Right lobe of liver (tissue), 6 donors: ENCODE measurements at places on chromosomes 6 and 20.
A peak's percentile ranks its signal among the peaks of the same experiment; 100 is the strongest.

GRCh38 chr6:138588805-138589434 lies 89.6 kb upstream of the NHSL1 start:
- DNase-seq, result no peak

GRCh38 chr20:50813101-50813643 lies 18.3 kb downstream of the BCAS4 start:
- DNase-seq, result no peak

GRCh38 chr6:149464411-149464810 lies 20.4 kb downstream of the ZC3H12D start:
- DNase-seq, result no peak

- no peak for DNase-seq
Measured at GRCh38 chr20:24663496-24663895, 194.1 kb downstream of the SYNDIG1 start.

GRCh38 chr20:58695084-58695722 lies 2.6 kb downstream of the NPEPL1 start:
- DNase-seq, result peak; percentile 30

DNA sequence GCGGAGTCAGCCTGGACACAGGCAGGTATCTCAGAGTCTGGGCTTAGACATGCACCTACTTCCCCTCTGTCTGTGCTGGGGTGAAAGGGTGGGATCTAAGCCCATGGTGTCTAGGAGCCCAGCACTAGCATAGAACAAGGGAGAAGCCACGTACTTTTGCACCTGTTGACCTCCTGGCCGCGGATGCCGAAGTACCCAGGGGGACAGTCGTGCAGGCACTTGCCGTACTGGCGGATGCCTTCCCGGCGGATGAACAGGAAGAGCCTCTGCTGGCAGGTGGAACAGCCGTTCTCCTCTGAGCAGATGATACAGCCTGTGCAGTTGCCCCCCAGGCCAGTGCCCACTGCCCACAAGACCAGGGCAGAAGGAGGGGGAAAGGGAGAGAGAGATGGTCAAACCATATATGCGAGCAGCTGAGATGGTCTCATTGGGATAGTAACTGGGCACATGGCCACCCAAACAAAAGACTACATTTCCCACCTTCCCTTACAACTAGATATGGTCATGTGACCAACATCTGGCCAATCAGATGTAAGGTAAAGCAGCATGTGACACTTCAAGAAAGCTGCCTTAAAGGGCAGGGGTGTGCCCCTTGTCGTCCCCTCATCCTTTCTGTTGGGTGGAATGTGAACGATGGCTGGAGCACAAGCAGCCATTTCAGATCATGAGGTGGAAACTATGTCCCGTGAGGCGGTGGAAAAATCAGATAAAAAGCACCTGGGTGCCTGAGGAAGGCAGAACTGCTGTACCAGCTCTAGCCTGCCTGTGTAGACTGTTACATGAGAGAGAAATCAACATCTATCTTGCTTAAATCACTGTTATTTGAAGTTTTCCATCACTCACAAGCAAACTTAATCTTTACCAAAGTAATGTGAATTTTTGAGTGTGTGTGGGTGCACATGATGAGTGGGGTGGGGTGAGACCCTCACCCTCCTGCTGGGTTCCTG lies 34.0 kb downstream of the RSPO4 start:
- DNase-seq, result no peak

GRCh38 chr6:34829137-34829536 lies 37.3 kb downstream of the BLTP3A start:
- DNase-seq, result no peak

- DNase-seq, result no peak
Measured at GRCh38 chr20:11912013-11912658, 5.6 kb upstream of the BTBD3 start.

GRCh38 chr20:47540443-47541354 lies 39.0 kb downstream of the NCOA3 start:
- DNase-seq, result no peak

- DNase-seq, result no peak
Measured at GRCh38 chr6:16979677-16980370, 122.0 kb upstream of the STMND1 start.

DNA sequence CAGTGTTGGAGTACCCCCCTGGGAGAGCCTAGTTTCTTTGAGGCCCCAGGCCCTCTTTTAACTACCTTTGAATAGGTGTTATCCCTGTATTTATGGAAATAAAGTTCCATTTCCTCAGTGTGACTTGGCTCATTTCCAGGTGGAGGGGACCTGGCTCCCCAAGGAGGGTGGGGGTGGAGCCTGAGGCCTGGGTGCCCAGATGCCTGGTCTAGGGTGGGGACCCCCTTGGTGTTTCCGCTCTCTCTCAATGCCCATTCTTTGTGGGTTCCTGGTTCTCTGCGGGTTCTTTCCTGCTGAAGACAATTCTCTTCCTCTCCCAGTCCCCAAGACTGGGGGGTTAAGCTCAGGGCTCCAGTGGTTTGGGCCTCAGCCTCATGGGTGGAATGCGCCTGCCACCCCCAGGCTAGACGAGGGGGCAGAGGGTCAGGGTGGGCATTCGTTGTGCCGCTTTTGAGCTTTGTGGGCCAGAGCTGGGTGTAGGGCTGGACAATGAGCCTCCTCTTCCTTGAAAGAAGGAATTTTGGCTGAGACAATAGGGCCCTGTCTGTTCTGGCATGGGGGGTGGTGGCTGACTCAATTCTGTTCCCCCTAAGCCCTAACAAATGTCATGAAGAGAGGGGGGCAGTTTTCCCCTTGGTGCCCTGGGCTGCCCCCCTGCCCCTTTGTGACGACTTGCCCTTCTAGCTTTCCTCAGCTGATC lies 686 bp upstream of the EGFL8 start:
- no peak for DNase-seq

DNA sequence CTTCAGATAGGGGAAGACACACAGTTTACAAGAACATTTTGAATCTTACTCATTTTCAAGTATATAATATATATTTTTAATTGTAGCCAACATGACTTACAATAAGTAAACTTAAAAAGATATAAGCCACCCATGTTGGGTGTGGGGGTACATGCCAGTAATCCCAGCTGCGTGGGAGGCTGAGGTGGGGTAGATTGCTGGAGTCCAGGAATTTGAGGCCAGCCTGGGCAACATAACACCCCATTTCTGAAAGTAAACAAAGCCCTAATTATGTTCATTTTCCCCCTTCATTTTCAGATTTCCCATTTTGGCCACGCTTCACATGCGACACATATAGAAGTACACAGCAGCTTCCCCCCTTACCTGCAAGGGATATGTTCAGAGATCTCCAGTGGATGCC lies 30.5 kb downstream of the SERPINB6 start:
- DNase-seq, result no peak

- peak; percentile 64 for DNase-seq
Measured at GRCh38 chr6:137705160-137706082, 161.6 kb upstream of the TNFAIP3 start.

- no peak for DNase-seq
Measured at GRCh38 chr6:11236915-11237314, 4.4 kb upstream of the NEDD9 start.

GRCh38 chr6:131250122-131250521 lies 114.9 kb downstream of the AKAP7 start:
- DNase-seq, result peak; percentile 70

GRCh38 chr6:11525468-11526155 lies 11.9 kb upstream of the TMEM170B start:
- no peak for DNase-seq

DNA sequence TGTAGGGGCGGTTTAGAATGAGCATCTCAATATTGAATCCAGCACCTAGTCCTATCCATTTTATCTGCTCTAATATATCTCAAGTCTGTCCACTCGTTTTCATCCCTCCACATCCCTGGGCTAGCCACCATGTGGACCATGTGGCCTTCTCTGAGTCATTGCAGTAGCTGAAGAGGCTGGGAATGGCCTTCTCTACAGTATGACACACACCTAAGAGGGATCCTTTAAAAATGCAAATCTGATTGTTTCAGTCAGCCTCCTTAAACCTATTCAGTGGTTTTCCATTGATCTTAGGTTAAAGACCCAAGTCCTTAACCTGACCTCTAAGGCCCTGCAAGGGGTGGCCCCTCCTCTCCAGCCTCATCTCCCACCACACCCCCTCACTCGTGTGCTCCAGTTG lies 9.4 kb downstream of the RING1 start:
- DNase-seq, result no peak

DNA sequence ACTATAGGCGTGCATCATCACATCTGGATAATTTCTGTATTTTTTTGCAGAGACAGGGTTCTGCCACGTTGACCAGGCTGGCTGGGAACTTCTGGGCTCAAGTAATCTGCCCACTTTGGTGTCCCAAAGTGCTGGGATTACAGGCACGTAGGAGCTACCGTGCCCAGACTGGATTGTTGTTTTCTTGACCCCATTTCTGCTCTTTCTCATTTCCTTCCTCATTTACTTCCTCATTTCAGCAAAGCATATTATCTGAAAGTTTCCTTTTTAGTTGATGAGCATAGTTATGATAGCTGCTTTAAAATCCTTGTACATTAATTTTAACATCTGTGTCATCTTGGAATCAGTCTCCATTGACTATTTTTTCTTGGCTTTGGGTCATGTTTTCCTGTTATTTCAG lies 301.0 kb upstream of the RUNX2 start:
- DNase-seq, result no peak

DNA sequence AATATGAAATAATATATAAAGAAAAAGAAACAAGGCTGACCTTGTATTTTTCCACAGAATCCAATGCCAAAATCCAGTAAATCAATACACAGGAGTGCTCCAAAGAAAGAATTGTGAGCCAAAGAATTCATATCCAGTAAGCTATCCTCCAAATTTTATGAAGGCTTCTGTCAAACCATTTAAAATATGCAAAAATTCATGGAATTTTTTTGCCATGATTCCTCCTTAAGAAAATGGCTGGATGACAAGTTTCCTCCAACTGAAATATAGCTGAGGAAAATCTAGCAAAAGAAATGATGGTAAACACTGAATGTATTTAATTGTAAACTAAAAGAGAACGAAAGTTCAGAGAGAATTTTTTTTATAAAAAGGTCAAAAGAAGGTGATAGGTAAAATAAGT lies 290.3 kb downstream of the UBE3D start:
- DNase-seq, result no peak

GRCh38 chr6:157880534-157880933 lies 57.5 kb downstream of the SNX9 start:
- DNase-seq, result no peak

- DNase-seq, result no peak
Measured at GRCh38 chr6:164142322-164142721, 727.8 kb downstream of the QKI start.

DNA sequence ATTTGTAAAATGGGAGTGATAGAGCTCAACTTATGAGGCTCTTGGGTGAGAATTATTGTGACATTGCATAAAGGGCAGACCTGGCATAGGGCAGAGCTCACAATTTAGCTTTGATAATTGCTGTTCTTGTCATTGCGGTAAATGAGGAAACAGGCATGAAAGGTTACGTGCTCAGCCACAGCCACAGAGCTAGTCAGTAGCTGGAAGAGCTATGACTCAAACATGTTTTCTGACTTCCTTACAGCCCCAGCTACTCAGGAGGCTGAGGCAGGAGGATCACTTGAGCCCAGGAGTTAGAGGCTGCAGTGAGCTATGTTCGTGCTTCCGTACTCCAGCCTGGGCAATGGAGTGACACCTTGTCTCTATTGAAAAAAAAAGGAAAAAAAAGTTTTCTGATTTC lies 3.5 kb upstream of the GHRH start:
- DNase-seq, result no peak

- DNase-seq, result peak; percentile 93
Measured at GRCh38 chr6:44386364-44386928, 1.1 kb upstream of the CDC5L start.

DNA sequence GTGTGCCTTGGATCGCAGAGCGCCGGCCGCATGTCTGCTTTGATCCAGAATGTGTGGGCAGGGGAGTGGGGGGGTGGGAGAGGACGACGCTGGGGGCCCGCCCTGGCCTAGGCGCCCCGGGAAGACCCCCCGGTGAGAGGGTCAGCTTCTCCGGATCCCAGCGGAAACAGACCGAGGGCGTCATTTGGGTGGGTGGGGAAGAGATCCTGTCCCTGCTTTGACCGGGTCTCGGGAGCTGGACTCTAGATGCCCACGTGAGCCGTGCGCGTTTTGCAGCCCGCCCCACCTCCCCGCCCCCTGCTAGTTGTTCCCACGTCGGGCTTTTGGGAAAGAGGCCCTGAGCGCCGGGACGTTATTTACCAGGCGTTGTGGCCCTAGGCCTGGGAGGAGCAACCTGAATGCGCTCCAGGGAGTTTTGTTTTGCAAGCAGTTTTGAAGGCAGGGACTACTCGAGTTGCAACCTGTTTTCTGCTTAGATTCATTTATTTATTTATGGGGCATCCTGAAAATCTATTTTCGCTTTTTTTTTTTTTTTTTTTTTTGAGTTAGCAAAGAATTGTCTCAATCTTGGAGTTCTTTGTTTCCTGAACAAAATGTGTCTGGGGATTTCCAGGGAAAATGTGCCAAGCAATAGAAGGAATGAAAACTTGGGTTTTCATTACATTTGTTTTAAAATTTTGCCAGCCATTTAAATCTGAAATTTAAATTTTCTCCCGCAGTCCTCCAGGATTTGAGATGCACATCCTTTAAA lies 1.6 kb downstream of the DSP start:
- DNase-seq, result peak; percentile 95

GRCh38 chr6:169960003-169960344 lies 208.6 kb downstream of the ERMARD start:
- no peak for DNase-seq

DNA sequence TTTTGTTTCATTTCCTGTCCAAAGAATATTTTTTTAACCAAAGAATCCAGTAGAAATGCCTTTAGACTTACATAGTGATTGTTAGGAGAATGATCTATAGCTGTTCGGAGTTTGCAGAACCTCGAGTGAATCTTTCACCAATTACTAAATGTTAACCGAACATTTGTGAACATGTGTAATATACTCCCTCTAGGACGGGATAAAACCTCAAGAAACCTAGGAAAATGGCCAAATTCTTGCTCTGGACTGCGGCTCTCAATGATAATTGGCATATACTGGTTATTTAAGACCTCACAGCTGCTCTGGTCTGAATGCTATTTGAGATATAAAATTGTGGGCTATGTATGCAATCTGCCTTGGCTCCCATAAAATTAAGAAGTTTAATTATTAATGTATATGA lies 137.1 kb downstream of the PACRG start:
- DNase-seq, result no peak

DNA sequence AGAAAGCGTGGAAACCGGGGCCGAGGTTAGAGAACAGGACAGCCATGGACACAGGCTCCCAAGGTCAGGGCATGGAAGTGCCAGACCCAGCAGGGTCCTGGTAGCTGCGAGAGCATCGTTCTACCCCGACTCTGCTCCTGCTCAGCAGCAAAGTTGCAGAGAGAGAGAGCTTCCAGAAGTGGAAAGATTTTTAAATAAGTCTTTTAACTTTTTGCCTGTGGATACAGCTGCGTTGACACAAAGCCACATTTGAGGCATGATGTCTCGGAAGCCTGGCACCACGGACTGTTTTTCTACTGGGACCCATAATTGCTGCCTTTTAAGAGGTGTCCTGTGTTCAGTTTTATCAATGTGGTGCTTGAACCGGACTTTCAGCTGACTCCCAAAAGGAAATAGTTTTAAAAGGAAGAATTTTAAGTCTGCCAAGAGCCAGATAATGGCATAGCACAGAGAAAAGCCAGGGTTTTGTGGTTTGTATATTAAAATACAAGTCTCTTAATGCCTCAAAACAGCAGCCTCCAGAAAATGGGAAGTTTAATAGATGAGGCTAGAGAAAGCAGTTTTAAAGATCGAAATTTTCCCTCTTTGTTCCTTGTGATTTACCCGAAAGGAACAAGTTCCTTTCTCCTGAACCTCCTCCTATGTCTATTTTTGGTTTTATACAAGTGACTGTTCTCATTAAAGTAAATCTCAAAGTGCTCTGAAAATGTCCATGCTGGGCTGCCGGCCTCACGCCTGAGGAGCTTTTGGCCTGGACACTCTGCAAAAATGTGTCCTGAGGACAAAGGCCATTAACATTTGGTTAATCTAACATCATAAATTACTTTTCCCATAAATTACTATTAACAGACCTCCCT lies 91.5 kb downstream of the RIN2 start:
- DNase-seq, result no peak
